ENCODE measurements at places on chromosomes 4 and X. TPM values are rescaled to one million over a fixed set of nuclear protein-coding genes. Genes with fewer than 3 reads are reported as not detected.

IL2 gene
- total RNA-seq, result 101 TPM

TMEM154 gene
- 10.3 TPM for total RNA-seq

MAP3K15 gene
- total RNA-seq, result 0.94 TPM

DNA sequence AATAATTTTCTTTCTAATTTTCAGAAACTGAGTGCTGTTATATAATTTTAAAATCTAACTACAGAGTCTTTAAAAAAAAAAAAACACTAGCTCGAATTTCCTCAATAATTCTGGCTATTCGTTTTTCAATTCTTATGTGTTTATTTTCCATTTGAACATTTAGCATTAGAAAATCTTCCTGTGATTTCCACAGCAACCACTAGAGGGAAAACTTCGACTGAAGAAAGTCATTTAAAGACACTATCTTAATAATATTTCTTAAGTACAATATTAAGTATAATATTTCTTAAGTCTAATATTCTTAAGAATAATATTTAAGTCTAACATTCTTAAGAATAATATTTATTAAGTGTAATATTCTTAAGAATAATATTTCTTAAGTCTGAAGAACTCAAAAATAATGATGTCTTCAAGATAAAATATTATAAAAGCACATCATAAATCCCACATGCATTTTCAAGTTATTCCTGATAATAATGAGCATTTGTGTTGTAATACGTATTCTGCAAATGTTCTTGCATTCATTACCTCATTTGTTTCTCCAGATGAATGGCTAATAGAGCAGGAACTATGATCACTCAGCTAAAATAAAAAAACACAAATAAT lies 118.4 kb upstream of the WDR17 start:
- peaks cover 4% of the 10 kb centered on the region for H3K27me3 ChIP-seq
- H3K4me3 ChIP-seq, result no peak overlapping the region
- no peaks in the 10 kb centered on the region for H3K36me3 ChIP-seq
- H3K27ac ChIP-seq, result no peak overlapping the region

DNA sequence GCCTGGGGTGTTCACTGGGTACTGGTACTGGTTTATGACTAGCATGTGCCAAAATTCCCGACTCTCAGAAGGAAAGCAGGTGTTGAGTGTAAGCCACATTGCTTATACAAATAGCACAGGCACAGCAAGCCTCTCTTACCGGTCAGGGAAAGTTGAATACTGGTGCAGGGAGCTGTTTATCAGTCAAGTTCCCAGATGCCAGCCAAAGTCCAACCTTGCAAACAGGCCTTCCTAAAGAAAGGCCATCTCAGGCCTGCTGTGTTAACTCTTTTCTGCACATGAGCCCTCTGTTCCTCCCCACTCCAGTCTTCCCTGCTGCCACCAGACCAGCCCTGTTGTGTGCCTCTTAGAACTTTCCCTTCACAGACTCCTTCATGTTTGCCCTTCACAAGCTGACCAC lies 34.2 kb downstream of the PKD2 start:
- H3K4me1 ChIP-seq, result peaks cover 2% of the 10 kb centered on the region
- DNase-seq, result no peak

Measured in activated T-helper 2 cell treated with anti-CD3 and anti-CD28 coated beads, Interferon-gamma antibody, Interleukin-2, Interleukin-4, amounts not matched to agents 10 μg/mL and 5 μg/mL and 100 μg/mL, durations not matched to agents 14 hours and 24 hours and 36 hours (primary cell).